Activated naive CD4-positive, alpha-beta T cell (primary cell): ENCODE measurements at places on chromosomes 11 and 22.
A peak's percentile ranks its signal among the peaks of the same experiment; 100 is the strongest.

DNA sequence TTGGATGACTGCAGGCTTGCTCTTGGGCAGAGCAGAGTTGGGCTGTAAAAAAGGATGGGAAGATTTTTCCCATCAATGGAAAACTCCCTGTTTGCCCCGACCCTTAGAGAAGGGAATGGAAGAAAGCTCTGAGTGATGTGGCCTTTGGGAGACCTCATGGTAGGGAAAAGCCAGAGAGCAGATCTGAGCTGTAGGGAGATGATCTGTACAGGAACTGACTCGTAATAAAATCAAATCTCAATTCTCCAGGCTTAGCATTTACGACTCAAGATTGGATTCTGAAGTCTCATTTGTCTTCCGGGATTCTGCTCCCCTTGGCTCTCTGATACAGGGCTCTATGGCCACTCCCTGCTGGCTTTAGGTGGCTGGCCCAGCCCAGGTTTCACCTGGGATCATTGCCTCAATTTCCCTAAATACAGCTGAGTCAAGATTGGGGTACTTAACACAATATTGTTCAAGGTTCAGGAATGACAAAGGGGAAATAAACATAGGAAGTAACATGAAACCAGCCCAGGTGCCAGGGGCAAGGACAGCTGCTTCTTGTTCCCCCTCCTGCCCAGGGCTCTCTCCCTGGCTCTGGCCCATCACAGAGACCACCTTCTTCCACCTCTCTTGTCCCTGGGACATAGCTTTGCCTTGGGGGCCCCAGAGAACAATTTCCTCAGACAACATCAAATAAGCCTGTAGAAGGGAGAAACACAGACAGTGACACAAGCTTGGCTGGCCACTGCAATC is 38.4 kb upstream of the THY1 start:
- no peak for DNase-seq

- no peak for DNase-seq
Observed at GRCh38 chr11:116906479-116906878, 69.1 kb upstream of the APOA1 start.

DNA sequence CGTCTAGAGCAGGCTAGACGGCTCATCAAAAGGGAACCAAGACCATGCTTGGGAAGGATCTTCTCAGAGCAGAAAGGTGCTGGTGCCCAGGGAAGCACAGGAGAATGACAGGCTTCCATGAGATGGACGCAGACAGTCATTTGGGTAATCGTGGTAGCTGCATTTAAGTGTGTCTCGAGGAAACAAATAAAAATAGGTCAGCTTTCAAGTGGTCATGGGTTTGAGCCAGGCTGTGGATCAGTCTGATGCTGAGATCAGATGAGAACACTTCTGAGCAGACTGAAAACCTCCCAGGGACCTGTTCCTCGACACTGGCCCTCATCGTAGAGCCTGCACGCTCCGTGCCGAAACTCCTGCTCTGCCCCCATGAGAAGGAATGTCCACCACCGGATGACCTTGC is 4.7 kb downstream of the CARS1 start:
- no peak for DNase-seq

- no peak for DNase-seq
Observed at GRCh38 chr11:69071956-69072355, 23.2 kb downstream of the TPCN2 start.

DNA sequence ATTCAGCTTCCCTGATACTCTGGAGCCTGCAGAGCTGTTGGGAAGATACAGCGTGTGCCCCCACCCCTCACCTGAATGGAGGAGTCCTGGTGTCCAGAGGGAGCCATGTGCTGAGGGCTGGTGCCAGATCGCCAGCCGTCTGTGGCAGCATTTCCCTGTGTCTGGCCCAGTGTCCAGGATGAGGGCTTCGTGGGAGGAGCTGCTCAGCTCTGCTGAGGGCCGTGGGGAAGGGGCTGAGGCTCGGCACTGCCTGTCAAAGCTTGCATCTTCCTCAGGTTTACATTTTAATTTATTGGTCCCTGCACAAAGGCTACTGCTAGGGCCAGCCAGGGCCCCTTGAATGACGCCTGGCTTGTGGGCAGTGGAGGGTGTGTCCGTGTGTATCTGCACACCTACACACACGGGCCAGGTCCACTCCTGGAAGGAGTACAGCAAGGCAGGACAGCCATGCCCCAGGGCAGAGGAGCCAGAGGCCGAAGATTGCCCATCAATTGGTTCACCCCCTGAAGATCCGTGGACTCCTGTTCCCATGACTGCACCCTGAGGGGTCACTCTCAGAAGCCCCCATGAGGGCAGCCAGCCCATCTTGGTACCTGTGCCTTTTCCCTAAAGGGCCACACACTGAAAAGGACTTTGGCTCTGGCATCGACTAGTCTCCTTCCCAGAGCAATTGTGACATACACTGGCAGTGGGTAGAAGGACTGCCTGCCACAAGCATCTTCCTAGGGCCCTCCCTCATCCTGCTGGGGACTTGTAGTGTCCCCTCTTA is 107.7 kb upstream of the PARVA start:
- DNase-seq = no peak

GRCh38 chr11:15159085-15159484 is 44.4 kb downstream of the INSC start:
- DNase-seq = no peak

DNA sequence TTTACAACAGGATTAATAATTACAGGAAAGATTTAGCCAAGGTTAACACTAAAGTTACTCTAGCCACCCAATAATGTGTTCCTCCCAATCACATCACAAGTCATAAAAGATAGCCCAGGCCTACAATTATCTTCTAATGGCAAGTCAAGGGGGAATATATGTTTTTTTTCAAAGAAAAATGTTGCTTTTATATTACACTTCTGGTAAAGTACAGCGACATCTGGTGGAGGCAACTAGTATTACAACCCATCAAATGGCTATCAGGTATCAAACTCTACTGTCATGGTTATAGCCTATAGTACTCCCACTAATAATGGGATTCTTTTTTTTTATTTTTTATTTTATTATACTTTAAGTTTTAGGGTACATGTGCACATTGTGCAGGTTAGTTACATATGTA is 71.8 kb downstream of the XRRA1 start:
- DNase-seq = no peak

DNA sequence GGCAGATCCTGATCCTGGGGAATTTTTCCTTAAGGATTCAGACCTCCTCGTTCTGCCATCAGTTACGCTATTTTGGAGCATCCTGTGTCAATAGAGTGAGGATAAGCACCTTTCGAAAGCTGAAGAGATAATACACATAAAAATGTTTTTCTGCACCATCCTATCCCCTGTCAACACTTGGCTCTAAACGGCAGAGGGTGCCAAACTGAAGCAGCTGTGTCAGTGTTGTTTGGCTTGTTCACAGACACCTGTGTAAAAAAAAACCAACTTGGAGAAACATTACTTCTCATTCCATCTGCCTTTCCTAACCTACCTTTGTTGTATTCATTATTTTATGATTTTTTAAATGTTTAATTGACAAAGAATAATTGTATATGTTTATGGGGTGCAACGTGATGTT is 417.0 kb upstream of the DDI1 start:
- DNase-seq = no peak

DNA sequence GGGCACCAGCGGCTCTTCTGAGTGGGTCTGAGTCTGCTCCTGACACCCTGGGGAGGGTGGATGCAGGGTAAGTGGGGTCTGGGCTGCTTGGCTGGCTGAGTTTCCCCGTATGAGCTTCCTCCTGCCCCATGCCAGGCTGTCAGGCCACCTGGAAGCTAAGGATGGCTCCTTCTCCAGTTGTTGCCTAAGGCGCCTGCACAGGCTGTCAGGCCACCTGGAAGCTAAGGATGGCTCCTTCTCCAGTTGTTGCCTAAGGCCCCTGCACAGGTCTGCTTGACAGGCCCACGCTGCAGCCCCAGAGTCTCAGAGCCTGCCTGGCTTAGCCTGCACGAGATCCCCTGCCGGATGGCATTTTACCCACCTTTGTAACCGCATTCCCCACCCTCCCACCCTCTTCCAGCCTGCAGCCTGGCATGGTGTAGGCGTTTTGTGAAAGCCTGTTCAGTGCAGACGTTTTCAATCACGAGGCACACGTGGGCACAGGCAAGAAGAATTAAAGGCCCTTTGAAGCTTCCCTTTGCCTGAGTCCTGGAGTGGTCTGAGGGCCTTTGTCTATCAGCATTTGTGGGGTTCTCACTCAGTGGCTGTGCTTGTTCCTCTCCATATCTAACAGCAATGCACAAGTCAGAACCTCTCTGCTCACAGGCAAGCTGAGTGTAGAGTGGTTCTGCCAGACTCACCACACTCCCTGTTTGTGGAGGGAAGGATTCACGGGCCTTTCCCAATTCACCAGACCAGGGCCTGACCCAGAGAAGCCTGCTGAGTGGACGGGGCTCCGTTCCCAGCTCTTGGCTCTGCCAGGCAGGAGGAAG is 40.2 kb upstream of the B3GAT1 start:
- no peak for DNase-seq

GRCh38 chr22:43014316-43014868 is 557 bp downstream of the PACSIN2 start:
- DNase-seq = peak; percentile 17

GRCh38 chr11:7575841-7576725 is 62.3 kb downstream of the PPFIBP2 start:
- no peak for DNase-seq

GRCh38 chr11:27218421-27219038 is 144.5 kb downstream of the CCDC34 start:
- DNase-seq = no peak

DNA sequence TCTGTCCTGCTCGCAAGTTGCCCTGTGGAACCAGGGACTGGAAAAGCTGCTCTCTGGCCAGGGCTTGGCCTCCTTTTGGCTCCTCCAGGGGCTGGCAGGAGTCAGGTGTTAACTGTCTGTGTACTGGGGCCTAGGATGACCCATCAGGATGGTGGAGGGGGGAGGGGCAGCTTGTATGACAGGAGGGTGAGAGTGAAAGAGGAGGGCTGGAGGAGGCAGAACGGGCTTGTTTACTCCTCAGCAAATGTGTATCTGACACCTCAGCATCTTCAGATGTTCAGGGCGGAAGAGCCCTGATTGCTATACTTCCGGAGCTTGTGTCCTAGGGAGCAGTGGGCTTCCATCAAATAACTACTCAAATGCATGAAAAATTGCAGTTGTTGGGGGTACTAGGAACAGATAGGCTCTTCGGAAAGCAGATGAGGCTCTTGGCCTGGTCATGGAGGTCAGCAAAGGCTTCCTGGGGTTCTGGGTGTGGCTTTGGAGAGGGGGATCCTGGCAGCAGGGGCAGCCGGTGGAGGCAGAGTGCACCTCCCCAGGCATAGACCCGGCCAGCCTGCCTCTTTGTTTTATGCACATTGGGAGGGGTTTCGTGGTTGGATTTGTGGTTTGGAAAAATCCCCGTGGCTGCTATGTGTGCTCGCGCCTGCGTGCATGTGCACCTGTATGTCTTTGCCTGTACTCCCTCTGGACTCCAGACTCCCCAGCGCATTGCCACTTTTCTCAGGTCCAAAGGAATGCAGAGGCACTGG is 31.2 kb downstream of the CD82 start:
- no peak for DNase-seq

GRCh38 chr11:14636119-14636518 is 7.5 kb upstream of the PDE3B start:
- DNase-seq = no peak

GRCh38 chr11:5691964-5692361 is 2.4 kb downstream of the TRIM22 start:
- no peak for DNase-seq

- DNase-seq = no peak
Observed at GRCh38 chr22:23700706-23701105, 9.9 kb downstream of the RGL4 start.

GRCh38 chr11:21430537-21430936 is 761.2 kb downstream of the NELL1 start:
- no peak for DNase-seq

GRCh38 chr22:40190501-40190900 is 12.8 kb downstream of the TNRC6B start:
- DNase-seq = no peak

GRCh38 chr22:50289151-50289941 is 18.1 kb downstream of the PLXNB2 start:
- no peak for DNase-seq

DNA sequence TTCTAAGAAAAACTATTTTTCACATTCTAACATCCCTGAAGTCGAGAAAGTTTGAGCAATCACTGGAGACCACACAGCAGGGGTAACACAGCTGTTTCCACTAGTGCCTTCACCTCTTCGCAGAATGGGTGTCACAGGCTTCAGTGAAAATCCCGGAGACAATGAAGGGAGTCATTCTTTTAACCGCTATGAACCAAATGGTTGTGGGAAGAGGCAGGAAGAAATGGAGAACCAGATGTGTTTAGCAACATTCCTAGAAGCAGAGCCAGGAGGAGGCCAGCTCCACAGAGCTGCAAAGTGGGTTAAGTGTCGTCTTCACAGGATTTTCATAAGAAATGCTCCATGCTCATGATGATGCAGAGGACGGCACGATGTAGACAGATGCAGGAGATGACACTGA is 221.1 kb downstream of the LARGE1 start:
- DNase-seq = no peak
